ENCODE measurements at places on chromosomes 12 and 14.
A peak's percentile ranks its signal among the peaks of the same experiment; 100 is the strongest.

DNA sequence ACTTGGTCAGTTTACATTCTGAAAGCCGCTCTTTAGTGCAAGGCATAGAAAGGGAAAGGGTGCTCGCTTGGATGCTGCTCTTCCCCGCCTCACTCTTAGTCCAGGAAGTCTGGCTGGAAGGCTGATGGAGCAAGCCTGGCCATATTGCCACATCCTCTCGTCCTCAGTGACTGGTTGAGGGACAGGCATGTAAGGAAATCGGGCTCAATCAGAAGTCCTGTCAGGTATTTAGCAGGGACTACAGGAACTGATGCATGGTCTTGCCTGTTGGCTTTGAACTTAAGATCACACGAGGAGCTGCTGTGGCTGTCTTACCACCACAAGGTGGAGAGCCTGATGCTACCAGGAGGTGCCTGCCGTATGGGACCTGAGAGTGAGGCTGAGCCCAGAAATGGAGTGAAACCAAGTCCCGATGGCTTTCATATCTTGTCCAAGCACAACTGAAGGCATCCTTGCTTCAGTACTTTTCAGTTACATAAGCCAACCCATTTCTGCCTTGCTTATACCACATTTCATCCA, 10.7 kb upstream of the C12orf75 start:
- DNase-seq: no peak

DNA sequence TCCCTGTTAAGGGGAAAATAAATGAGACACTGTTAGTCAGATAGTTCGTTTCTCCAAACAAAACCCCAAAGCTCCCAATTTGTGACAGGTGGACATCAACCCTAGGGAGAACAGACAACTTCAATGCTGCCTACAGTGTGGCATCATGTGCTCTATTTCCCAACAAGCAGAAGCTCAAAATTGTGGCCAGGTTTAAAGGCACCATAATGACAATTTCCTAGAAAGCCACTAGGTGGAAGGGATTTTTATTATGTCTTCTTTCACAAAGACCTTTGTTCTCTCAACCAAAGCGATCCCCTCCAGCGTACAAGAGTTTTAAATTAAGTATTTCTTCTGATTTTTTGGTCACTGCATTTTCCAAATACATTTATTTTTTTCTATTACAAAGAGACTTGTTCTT, 88.0 kb upstream of the MBIP start:
- DNase-seq: peak; percentile 9

DNA sequence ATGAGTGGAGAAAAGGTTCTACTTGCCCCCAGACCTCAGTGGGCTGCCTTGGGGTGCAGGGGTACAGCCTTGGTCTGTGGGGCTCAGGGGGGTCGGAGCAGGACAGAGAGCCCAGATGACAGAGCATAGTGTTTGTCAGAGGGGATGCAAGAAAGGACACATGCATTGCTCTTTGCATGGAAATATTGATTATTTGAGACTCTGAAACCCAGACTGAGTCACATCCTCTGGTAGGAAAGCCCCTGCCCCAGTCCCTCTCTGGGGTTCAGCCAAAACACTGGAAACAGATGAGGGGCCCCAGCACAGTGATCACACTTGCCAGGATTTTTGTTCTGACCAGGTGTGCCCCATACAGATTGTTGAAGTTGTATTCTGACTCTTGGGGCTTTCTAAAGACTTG, 1094.4 kb downstream of the BCL11B start:
- DNase-seq: no peak

DNA sequence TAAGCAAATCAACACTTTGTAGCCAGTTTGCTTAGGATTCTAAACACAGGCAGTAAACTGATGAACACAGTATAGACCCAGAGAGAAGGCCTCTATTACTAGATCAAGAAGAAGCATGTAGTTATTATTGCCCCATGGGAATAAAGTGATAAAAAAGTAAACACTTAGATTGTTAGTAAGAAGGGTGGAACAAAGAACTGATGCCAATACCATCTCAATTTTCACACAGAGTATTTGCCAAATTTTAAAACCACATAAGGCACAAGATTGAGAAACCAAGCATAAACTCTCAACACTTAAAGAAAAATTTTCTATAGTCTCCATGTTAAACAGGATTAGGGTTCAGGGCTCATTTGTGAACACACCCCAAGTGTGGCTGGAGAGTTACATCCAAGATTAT, 77.0 kb upstream of the SYT1 start:
- DNase-seq: no peak

DNA sequence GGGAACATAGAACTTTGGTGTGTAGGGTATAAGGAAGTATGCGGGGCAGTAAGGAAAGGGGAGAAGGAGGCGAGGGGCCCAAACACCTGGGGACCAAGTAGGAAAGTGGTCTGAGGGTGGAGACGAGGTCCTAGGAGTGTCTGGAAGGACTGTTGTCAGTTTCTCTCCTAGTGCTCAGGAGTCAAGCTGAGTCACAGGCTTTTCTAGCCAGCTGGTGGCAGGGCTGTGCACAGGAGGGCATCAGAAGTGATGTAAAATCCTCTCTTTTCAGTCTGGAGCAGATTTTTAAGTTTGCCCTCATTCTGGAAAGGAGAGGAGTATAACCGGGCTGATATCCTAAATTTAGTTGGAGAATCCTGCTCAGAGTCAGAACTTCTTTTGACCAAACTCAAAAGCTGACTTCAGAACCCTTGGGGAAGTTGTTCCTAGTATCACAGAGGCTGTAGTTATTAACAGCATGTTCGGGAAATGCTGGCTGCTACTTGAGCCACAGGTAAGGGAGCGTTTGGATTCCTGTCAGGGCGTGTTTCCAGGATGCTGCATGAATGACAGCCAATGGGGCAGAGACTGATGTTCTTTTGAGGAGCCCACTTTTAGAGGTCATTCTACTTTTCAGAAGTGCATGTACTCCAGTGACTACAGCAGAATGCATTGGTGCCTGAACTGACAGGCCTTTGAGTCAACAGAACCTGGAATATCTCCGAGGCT, 19.3 kb downstream of the ZNF664 start:
- no peak for DNase-seq

All from ELR (cell line).